NCI-H446 (cell line): ENCODE measurements at places on chromosomes 12 and 14.

GRCh38 chr12:24069532-24070395, 120.3 kb upstream of the SOX5 start:
- DNase-seq: peak; percentile 70

DNA sequence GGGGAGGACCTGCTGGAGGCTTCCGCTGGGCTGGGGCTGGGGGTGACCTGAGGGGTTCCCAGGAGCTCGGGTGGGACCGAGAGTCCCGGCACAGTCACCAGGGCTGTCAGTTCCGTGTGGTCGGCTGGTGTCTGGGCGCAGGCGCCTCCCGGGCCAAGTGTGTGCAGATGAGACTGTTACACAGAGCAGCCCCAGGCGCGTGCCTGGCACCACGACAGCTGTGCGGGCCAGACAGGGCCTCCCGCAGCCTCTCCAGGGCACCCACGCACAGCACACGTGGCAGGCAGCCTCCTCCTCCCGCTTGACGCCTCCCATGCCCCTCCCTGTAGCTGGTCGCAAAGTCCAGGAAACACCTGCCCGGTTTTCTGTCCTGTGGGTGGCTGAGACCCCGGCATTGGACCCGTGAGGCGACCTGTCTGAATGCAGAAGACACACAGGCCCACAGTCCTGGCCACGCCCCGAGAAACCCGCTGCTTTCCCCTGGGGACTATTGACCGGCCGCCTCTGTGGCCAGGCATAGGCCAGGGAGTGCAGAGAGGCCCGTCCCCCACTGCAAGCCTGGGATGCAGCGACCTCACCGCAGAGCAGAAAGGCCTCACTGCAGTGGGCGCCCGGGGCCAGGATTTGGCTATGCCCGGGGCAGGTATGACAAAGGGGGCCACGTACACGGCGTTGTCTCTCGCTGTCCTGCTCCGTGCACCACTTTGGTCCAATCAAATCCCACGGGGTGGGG, 12.1 kb upstream of the GALNT9 start:
- DNase-seq: no peak

DNA sequence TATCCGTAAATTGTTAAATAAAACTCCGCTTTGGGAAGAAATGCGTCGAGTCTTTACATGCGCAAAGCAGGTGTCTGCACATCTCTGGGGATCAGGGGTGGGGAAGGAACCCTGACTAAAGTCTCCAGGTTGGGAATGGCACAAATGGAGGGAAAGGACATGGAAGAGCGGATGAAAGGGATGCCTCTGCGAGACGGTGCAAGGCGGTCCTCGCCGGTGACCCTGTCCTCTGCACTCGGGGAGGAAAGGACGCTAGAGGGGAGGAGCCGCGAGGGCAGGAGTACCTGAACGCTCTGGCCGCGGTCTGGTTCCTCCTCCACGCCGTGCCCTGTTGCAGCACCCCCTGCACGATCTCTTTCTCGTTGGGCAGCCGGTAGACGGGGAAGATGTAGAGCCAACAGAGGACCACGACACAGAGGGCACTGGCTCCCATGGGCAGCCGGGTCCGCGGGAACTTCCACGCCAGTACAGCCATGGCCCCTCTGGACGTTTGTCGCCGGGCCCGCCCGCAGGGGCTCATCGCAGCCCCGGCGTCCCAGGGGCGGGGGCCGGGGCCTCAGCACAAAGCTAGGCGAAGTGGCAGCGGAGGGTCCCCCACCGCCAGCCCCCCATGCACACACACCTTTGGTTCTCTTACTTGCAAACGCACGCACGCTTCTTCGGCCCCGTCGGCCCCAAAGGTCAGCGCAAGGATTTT, 646 bp downstream of the ST8SIA1 start:
- no peak for DNase-seq

- DNase-seq: no peak
These were observed 328.8 kb upstream of the DIO3 start for GRCh38 chr14:101232340-101233020.

DNA sequence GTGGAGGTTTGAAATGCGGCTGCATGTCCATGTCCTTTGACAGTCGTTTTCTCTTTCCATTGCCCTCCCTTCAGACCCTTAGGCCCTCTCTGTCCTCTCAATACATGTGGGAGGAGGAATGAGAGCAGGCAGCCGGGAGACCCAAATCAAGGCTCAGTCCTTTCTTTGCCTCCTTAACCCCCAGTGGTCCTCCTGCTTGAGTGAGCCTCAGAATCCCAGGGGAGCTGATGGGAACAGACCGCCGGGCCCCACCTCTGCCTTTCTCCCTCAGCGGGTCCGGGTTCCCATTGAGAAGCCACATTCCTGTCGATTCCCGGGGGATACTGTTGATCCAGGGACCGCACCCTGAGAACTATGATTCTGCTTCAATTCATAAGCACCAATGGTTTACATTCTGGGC, 77.9 kb upstream of the RFLNA start:
- no peak for DNase-seq

- no peak for DNase-seq
These were observed 35.1 kb downstream of the ARL1 start for GRCh38 chr12:101372431-101372830.

DNA sequence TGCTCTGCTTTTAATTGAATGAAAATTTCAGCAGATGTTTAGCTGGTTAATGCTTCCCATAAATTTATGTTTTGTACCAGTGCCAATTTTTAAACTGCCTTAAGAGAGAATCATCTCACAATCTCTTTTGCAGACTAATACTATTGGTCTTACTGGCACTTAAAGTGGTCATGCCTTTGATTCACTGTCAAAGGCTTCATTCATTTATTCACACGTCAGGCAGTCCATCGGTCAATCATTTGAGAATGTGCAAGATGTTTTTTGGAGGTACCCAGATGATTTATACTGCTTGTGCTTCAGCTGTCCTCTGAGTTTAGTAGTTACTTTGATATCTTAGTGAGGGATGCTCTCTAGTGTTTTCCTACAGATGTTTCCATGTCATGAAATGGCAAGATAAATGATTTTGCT, 83.4 kb downstream of the NAV3 start:
- peak; percentile 53 for DNase-seq

DNA sequence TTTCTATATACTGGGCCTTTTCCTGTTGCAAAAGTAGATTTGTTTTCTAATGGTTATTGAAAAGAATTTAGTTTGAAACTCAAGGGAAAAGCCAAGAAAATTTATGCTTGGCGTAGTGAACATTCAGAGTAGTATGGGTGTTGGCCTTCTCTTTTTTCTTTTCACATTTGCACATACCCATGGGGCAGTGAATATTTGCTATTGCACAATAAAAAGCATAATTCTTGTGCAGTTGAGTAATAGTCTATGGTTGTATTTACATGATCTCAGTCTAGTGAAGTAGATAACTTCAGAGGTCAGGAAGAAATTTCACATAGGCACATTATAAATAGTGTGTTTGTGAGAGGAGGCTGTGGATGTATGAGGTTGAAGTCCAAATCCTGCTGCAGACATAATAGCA, 158.1 kb downstream of the FLRT2 start:
- DNase-seq: no peak

DNA sequence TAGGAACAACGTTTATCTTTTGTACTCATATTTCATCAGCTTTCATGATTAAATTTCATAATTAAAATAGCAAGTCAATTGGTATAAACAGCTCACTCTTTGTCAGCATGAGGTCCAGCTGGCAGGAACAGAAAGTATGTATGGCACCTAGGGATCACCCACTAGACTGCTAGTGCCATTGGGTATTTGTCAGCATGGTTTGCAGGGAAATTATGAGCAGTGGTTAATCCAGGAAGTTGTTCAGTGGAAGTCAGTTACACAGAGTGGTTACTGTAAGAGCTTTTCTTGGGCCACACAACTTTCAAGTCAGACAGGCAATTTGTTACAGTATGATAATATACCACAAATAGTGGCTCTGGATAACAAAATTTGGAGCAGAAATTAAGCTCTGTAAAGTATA, 340.3 kb upstream of the RGS6 start:
- DNase-seq: no peak

- DNase-seq: no peak
These were observed 224.3 kb downstream of the PELI2 start for GRCh38 chr14:56342494-56342942.

- no peak for DNase-seq
These were observed 641 bp upstream of the ASCL1 start for GRCh38 chr12:102956738-102957327.

- DNase-seq: no peak
These were observed 12.9 kb downstream of the ST8SIA1 start for GRCh38 chr12:22321638-22322037.

DNA sequence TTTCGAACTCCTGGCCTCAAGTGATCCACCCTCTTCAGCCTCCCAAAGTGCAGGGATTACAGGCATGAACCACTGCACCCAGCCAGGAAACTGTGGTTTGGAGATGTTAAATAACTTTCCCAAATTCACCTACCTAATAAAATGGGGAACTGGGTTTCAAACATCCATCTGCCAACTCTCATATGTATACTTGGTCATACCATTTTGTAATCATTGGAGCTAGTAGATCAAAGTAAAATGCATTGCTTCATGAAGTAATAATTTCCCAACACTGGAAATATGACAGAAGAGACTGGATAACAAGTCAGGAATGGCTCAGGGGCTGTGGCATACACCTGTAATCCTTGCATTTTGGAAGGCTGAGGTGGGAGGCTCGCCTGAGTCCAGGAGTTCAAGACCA, 5.3 kb upstream of the HECTD1 start:
- DNase-seq: no peak

DNA sequence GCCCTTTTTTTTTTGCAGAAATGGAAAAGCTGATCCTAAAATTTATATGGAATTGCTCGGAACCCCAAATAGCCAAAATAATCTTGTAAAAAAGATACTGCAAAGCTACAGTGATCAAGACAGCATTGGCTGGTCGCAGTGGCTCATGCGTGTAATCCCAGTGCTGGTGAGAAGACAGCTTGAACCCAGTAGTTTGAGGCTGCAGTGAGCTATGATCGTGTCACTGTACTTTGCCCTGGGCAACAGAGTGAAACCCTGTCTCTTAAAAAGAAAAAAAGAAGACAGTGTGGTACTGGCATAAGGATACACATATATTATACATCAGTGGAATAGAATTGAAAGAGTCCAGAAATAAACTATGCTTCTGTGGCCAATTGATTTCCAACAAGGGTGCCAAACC, 5.4 kb downstream of the ITGB7 start:
- no peak for DNase-seq

- no peak for DNase-seq
These were observed 89.7 kb upstream of the CCDC198 start for GRCh38 chr14:57583396-57583795.

GRCh38 chr12:93857279-93857938, 180.2 kb downstream of the CRADD start:
- no peak for DNase-seq

DNA sequence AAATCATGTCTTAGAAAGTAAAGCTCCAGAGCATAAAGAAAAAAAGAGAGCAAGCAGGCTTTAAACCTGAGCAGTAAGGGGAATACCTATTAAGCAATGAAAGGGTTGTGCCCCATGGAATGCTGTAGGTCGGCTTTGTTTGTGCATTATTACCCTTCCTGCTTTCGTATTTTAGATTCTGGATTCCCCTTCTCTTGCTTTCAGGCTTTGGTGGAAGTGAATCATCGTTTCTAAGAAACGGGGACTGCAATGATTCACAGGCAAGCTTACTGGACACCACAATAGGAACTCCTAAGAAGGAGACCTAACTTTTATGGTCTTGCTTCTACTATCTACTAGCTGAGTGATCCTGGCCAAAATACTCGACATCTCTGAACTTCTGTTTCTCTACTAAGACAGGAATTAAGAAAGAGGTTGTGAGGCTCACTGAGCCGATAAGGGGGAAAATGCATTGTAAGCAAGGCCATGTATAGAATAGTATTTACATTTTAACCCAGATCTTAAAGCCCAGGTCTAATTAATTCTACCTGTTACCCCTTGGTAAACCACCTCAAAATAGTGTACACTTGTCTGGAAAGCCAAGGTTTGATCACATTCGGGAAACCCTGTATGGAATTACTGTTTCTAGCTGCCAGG, 1.2 kb upstream of the BMAL2 start:
- DNase-seq: peak; percentile 6

- no peak for DNase-seq
These were observed 55.8 kb downstream of the DAD1 start for GRCh38 chr14:22533057-22533704.

DNA sequence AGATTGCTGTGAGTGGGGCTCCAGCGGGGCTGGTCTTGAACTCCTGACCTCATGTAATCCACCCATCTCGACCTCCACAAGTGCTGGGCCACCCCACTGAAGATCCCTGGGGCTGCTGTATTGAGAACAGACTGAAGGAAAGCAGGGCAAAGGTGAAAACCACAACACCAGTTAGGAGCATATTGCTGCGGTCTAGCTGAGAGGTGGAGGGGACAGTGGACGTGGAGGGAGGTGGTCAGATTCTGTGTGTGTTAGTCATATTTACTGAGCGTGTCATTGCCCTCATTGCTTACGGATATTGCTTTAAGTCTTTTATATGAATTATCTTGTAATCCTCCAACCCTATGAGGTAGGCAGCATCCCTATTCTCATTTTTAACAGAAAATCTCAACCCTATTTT, 69.0 kb upstream of the OVCH1 start:
- no peak for DNase-seq

GRCh38 chr12:100859063-100859627, 64.6 kb downstream of the ANO4 start:
- DNase-seq: no peak

GRCh38 chr14:24289649-24290280, 9.8 kb downstream of the DHRS1 start:
- no peak for DNase-seq

GRCh38 chr12:102394200-102394599, 86.2 kb downstream of the IGF1 start:
- no peak for DNase-seq
